Islet precursor cell (in vitro differentiated cells): ENCODE measurements at places on chromosomes 7 and 10.

GRCh38 chr7:28748933-28749584, 209.1 kb downstream of the TRIL start:
- DNase-seq = peak; percentile 90

DNA sequence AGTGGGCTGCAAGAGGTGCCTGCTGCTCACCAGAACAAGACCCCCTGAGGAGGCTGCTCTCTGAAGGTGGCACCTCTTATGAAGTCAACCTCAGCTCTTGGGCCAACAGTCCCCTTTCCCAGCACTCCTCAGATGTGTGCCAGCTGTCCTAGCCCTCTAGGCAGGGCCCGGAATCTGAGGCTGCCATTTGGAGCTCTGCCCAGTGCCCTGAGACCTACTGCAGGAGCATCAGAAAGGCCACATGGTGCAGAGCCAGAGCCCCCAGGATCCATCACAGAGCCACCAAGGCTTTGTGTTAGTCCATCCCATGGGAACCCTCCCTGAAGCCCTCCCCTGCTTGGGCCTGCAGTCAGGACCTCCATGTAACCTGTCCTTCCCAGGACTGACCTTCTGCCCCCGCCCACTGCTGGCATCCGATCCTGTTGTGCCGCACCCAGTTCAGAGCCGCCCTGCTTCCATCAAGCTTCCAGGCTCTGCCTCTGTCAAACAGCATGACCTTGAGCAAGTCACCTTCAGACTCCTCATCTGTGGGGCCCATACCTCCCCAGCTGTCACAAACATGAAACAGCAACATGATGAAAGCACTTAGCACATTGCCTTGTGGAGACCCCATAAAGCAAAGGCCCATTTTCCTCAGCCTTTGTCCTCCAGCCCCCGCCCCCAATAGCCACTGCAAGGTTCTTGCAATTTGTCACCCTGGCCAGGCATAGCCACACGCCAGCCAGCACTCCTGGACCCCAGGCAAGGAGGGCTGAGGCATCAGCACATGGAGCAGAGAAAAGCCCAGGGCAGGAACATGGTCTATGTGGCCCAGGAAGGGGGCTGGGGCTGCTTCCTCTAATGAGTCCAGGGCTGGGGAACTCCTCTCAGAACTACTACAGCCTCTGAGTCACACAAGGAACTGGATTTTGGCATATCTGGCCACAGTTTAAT, 51.7 kb downstream of the GRID1 start:
- no peak for DNase-seq

DNA sequence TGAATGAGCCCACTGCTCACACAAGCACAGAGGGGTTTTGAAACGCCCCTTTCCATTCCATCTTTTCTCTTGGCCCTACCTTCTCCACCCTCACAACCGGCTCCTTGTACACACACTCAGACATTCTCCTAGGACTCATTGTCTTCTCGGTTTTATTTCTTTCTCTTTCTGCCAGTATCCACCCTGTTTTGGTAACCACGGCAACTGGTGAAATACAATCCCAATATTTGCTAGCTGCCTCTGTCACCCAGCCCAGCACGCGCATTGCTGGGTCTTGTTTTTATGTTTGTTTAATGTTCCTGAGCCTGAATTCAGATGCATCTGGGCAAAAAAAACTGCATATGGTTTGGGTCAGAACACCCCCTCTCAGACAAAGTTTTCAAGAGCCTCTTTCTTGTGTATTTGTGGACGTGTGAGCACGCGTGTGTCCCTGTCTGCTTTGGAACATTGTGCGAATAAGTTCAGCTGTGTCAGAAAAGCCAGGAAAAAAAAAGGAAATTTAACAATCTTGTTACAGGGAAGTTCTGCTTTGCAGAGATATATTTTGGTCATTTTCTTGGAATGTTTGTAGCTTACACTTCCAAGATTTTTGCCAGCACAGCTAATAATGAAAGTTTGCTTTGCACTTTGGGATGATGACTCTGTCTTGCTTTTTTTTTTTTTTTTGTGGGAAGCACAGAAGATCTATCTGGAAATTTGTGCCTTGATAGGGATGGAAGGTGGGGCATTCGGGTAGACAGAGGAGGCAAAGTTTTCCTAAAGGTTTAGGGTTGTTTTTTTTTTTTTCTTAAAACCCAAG, 225.9 kb downstream of the TRIL start:
- no peak for DNase-seq

GRCh38 chr7:54897891-54898290, 120.9 kb upstream of the EGFR start:
- no peak for DNase-seq

GRCh38 chr10:7193369-7193768, 217.5 kb downstream of the SFMBT2 start:
- no peak for DNase-seq

GRCh38 chr10:48494073-48494472, 110.8 kb downstream of the ARHGAP22 start:
- DNase-seq = peak; percentile 71

DNA sequence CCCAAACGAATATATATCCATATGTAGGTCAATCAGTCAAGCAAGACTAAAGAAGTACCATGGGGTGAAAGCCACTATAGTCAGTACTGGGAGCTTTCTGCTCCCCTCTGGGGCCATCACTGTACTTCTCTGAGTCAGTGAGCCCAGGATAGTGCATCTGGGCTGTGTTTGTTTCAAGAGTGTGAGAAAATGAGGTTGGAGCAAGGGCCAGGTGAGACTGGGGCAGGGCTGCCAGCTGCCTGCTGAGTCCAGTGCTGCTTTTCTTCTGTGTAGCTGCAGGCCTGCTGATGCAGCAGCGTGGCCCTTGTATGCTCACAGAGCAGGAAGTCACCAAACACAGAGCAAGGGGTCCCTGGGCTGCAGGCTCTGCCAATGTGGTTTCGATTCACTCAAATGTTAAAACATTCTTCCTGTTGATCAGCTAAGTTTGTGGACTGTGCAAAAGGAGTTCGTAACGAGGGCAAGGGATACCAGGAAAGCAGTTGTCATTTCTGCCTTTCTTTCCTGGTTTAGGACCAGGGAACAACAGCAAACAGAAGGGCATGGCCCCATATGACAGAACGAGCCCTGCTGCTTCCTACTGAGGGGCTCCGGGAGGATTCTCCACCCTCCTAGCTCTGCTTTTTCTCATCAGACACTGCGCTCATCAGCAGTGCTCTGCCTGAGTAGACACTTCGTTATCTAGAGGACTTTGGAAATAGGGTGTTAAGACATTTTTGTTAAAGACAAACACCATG, 65.4 kb upstream of the TNS3 start:
- peak; percentile 71 for DNase-seq

- no peak for DNase-seq
Observed at GRCh38 chr7:136890399-136890798, 21.9 kb downstream of the CHRM2 start.

GRCh38 chr10:127973791-127974311, 66.9 kb downstream of the PTPRE start:
- peak; percentile 75 for DNase-seq

DNA sequence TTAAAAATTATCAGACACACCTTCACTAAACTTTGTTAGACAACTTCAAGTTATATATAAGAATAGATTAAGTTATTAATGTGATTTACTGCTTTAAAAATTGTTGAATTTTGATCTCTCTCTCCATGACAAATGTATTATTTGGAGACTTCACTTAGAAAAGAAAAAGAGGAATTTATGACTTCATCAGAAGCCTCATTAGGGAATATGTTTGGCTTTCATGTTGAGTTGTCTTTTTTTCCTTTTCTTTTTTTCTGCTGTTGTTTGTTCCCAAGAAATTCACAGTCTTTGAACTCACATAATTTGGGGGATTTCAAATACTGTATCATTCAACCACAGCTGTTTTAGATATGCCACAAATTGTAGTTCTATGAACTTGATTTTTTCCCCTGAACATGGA, 149.5 kb downstream of the PPP1R9A start:
- DNase-seq = no peak
